ENCODE measurements at places on chromosomes 16 and 17. TPM values are rescaled to one million over a fixed set of nuclear protein-coding genes. Genes with fewer than 3 reads are reported as not detected.

GRCh38 chr17:76523084-76524037 is 14.1 kb downstream of the CYGB start:
- peak; percentile 78 for DNase-seq
- no peaks in the 10 kb centered on the region for H3K36me3 ChIP-seq
- H3K4me1 ChIP-seq = peaks cover 19% of the 10 kb centered on the region
- no peak overlapping the region for H3K27ac ChIP-seq
- peak overlapping the region; percentile 44 for H3K4me3 ChIP-seq

The PRSS27 gene
- total RNA-seq = 1.3 TPM

- no peaks in the 10 kb centered on the region for H3K36me3 ChIP-seq
- H3K4me3 ChIP-seq = no peak overlapping the region
Observed at GRCh38 chr17:17692353-17693252, 11.3 kb downstream of the RAI1 start.

The PIMREG gene
- 1.8 TPM for total RNA-seq

DNA sequence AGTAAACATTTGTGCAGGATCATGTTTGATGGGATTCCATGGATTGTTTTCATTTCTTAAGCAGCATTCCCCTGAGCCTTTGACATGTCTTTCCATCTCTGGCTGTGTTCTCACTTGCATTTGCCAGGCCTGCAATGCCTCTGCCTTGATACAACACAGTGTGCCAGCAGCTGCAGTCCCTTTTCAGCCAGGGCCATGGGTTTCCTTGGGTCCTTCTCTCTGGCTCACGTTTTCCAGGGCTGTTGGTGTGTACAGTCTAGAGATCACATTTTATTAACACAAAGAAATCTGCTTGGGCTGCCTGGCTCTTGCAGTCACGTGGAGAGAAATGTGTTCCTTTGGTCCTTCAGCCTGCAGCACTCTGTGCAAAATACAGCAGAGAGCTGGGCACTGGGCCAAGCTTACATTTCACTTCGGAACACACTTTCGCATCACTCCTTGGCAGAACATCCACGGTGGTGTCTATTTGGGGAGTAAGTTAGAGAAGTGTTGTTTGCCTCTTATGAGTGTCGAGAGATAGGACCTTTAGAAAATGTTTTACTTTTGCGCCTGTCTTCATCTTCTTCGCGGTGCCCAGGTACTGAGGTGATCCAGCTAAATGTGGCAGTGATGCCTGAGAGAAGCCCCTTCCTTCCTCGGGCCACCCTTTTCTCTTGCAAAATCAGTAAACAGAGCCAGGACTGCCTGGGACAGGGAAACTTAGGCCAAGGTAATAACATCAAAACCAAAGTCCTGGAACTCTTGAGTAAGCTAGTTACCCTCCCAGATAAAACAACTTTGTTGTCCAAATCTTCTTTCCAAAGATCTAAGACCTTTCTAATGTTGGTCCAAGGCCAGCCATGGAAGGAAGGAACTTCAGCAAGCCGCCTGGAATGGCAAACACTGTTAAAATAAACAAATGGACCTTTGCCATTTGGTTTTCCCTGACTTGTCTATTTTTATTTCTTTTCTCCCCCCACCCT is 20.9 kb downstream of the HLF start:
- no peaks in the 10 kb centered on the region for H3K27me3 ChIP-seq
- no peak for DNase-seq
- no peaks in the 10 kb centered on the region for H3K36me3 ChIP-seq
- H3K4me1 ChIP-seq = no peaks in the 10 kb centered on the region

- DNase-seq = no peak
- no peaks in the 10 kb centered on the region for H3K27me3 ChIP-seq
- peak overlapping the region; percentile 39 for H3K27ac ChIP-seq
- H3K4me1 ChIP-seq = peaks cover 83% of the 10 kb centered on the region
- H3K4me3 ChIP-seq = peak overlapping the region; percentile 47
Observed at GRCh38 chr17:66331038-66331816, 28.8 kb downstream of the PRKCA start.

The HS3ST3B1 gene
- total RNA-seq = 5.5 TPM

DNA sequence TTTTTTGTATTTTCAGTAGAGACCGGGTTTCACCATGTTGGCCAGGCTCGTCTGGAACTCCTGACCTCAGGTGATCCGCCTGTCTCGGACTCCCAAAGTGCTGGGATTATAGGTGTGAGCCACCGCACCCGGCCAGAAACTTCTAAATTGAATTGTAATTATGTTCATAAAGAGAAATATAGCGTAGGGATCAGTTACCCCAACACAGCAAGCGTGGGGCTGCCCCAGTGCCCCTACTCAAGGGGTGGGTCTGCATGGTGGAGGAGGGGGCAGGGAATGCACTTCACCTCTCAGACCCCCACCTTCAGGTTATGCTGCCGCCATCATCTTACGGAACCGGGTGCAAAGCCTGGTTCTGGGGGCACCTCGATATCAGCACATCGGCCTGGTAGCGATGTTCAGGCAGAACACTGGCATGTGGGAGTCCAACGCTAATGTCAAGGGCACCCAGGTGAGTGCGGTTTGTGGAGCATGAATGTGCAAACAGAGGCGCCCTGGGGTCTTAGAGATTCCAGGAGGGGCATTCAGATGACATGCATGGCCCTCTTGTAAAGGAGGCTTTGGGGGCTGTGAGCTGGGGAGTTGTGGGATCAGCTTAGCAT is 18.0 kb downstream of the ITGAM start:
- no peak overlapping the region for H3K27ac ChIP-seq
- H3K27me3 ChIP-seq = no peaks in the 10 kb centered on the region
- DNase-seq = no peak
- no peaks in the 10 kb centered on the region for H3K36me3 ChIP-seq
- no peak overlapping the region for H3K4me3 ChIP-seq

DNA sequence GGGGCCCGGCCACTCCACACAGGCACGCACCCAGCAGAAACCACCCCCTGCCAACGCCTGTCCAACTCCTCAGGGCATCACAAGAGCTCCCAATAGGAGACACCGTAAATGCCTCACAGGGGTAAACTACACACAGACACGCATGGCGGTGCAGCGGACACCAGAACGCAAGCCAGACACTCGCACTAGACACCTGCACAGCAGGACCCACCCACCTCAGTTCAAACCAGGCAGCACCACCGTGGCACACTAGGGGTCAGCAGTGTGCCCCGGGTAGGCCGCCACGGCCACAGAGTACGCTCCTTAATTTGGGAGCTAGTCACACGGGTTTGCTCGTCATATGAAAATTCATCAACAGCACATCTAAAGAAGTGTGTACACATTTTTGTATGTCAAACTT is 3.4 kb downstream of the SLC38A10 start:
- no peak overlapping the region for H3K4me3 ChIP-seq
- peaks cover 31% of the 10 kb centered on the region for H3K4me1 ChIP-seq
- H3K36me3 ChIP-seq = peaks cover 4% of the 10 kb centered on the region
- no peaks in the 10 kb centered on the region for H3K27me3 ChIP-seq
- peak; percentile 62 for DNase-seq

- H3K27me3 ChIP-seq = peaks cover 67% of the 10 kb centered on the region
- H3K27ac ChIP-seq = no peak overlapping the region
- peaks cover 41% of the 10 kb centered on the region for H3K4me1 ChIP-seq
- no peak overlapping the region for H3K4me3 ChIP-seq
Observed at GRCh38 chr17:48595278-48595999, 1.9 kb upstream of the HOXB5 start.

- no peaks in the 10 kb centered on the region for H3K27me3 ChIP-seq
- H3K4me1 ChIP-seq = peaks cover 10% of the 10 kb centered on the region
- no peak overlapping the region for H3K4me3 ChIP-seq
- no peaks in the 10 kb centered on the region for H3K36me3 ChIP-seq
Observed at GRCh38 chr17:82559566-82560251, 40.2 kb downstream of the FOXK2 start.

- no peak overlapping the region for H3K4me3 ChIP-seq
- no peaks in the 10 kb centered on the region for H3K27me3 ChIP-seq
- H3K36me3 ChIP-seq = no peaks in the 10 kb centered on the region
- no peak for DNase-seq
Observed at GRCh38 chr16:9316615-9317014, 225.2 kb downstream of the HAPSTR1 start.

The RUNDC3A gene
- total RNA-seq = not detected

DNA sequence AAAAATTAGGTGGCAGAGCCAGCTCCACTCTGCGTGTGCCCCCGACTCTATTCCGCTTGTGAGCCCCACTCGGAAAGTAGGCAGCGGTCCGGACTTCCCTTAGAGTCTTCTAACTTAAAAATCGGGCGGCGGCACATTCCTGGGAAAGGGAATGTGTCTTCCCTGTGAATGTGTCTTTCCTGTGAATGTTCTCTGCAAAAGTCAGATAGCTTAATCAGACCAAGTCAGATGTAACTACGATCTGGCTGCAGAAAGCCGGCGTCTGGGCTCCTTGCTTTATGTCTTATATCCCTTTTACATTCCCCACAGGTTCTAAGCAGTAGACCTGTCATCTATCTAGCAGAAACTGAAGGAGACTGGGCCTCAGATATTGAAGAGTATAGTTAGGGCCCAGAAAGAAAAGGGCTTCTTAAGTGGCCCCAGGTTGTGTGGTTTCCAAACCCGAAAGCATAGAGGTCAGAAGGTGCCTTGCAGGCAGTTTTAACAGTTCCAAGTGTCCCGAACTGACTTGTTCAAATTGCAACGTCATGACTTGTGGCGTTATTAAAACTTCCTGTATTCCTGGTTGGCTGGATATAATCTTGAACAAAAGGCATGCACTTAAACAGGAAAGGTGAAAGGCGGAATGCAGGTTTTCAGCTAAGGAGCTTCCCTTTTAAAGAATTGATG is 601 bp downstream of the PHKB start:
- peaks cover 33% of the 10 kb centered on the region for H3K4me1 ChIP-seq
- peak overlapping the region; percentile 93 for H3K27ac ChIP-seq
- no peaks in the 10 kb centered on the region for H3K27me3 ChIP-seq

The SMIM36 gene
- total RNA-seq = not detected

Data from CD8-positive, alpha-beta memory T cell (primary cell).